Stomach (tissue), 19 donors: ENCODE measurements at places on chromosomes 1 and 21.

GRCh38 chr21:44556879-44557278 lies 1.7 kb downstream of the KRTAP10-3 start:
- DNase-seq = no peak

DNA sequence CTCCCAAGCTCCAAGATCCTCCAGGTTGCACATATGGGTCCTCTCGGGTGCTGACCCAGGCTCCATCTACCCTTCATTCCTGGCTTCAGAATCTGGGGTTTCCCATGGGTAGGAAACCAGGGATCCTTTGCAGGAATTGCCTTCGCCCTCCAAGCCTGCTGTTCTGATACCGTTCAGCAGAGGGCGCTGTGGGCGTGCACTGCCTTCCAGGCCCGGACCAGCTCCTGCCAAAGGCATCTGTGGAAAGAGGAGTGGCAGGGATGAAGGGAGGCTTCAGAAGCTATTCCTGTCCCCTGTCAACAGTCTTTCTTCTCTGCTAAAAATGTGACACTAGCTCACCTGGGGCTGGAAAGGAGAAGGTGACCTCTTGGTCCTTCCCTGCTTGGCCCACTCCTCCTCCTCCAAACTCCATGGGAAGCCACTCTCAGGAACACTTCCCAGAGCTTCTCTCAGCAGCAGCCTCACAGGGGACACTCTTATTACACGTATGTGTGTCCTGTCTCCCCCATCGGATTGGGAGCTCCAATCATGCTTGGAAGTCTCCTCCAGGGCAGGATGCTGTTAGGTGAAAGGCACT lies 71.2 kb downstream of the VWA5B1 start:
- DNase-seq = peak; percentile 32

GRCh38 chr1:67441183-67441582 lies 11.0 kb upstream of the SERBP1 start:
- peak; percentile 64 for DNase-seq

DNA sequence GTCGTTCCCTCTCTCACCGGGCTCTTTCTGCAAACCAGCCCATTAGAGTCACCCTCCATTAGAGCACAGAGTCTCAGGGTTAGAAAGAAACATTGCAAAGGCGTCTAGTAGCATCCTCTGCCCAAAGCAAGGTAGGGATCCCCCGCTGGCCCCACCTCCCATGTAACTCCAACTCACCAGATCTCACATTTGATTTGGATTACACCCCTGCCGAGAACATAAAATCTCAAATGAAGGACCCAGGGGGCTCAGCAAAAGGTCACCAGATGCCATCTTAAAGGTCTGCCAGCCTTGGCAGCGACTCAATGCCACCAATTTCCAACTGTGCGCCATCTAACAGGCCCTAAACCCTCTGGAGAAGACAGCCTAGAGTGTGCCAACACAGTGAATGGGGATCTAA lies 14.1 kb downstream of the C1orf87 start:
- no peak for DNase-seq

GRCh38 chr1:8739377-8739776 lies 78.1 kb downstream of the RERE start:
- no peak for DNase-seq

DNA sequence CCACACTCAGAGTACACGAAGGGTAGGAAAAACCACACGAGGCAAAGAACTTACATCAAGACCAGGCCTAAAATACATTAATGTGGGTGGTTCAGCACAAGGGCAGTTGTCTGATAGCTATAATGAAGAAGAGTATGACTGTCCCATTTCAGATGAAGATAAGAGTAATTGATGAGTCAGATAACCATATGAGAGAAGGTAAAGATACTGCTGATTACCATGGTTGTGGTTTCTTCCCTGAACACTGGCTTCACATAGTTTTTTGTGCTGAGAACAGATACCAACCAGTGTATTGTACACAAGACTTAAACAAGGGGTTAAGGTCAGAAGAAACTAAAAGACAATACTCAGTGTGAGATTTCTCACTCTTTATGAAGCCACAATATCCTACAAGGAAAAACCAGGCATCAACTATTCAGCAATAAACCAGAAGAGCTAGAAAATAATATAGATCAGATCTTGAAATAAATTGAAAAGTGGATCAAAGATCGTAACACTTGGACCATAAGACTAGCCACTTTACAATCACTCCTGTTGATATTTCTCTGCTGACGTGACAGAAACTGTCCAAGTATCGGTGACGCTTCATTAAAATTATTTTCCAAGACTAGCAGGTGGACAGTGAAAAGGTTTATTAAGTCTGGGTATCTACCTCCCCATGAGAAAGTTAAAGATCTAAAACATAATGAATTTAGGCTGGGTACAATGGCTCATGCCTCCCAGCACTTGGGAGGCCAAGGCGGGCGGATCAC lies 28.6 kb downstream of the PUM1 start:
- no peak for DNase-seq

- peak; percentile 76 for DNase-seq
Observed at GRCh38 chr1:149986486-149987296, 23.8 kb downstream of the OTUD7B start.

- no peak for DNase-seq
Observed at GRCh38 chr1:177227978-177228692, 57.4 kb downstream of the BRINP2 start.

GRCh38 chr1:184160236-184160635 lies 108.7 kb downstream of the TSEN15 start:
- DNase-seq = no peak

- no peak for DNase-seq
Observed at GRCh38 chr1:65729259-65729658, 63.4 kb upstream of the PDE4B start.

DNA sequence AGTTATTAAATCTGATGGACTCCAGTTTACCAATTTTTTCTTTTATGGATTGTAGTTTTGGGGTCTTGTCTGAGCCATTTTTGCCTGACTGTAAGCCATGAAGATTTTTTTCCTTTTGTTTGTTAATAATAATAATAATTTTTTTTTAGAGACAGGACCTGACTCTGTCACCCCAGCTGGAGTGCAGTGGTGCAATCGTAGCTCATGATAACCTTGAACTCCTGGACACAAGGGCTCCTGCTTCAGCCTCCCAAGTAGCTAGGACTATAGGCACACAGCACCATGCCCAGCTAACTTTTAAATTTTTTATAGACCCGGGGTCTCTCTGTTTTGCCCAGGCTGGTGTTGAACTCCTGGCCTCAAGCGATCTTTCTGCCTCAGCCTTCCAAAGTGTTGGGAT lies 6.3 kb downstream of the PTBP2 start:
- DNase-seq = no peak

DNA sequence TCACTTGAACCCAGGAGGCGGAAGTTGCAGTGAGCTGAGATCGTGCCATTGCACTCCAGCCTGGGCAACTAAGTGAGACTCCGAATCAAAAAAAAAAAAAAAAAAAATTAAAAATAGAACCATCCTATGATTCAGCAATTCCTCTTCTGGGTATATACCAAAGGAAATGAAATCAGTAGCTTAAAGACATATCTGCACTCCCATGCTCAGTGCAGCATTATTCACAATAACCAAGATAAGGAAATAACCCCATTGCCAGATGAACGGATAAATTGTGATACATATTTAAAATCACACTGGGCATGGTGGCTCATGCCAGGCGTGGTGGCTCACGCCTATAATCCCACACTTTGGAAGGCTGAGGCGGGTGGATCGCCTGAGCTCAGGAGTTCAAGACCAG lies 23.8 kb downstream of the ALDH9A1 start:
- DNase-seq = no peak

- DNase-seq = no peak
Observed at GRCh38 chr1:202376247-202376646, 27.7 kb downstream of the PPP1R12B start.

GRCh38 chr1:145918992-145919939 lies 749 bp upstream of the PEX11B start:
- DNase-seq = peak; percentile 78

GRCh38 chr1:241130881-241131280 lies 226.1 kb downstream of the RGS7 start:
- DNase-seq = no peak

DNA sequence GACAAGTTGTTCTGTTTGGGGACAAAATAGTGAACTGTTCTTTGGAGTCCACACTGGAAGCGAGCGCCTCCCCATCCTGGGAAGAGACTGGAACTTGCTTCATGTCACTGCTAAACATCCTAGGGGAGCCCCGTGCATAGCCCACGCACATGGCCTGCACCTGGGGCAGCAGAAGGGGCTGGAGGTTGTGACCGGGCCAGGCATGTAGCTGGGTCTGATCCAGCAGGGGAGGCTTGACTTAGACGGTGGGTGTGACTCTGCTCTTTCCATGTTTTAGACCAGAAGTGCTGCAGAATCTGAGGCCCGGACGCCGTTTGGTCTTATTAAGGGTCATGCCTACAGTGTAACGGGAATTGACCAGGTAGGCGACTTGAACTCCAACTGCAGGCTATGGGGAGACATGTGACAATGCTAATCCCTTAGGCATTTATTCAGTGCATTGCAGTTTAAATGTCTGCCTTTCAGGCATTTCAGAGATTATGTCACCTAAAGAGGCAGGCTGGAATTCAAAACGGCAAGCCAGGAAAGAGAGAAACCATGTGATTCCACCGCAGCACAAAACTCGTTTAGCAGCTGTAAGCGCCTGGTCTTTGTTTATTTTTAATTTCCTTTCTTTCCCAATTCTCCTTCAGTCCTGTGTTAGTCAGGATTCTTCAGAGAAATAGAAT lies 21.8 kb downstream of the CAPN9 start:
- DNase-seq = peak; percentile 82

GRCh38 chr1:40187399-40187798 lies 26.2 kb downstream of the RLF start:
- DNase-seq = no peak

- DNase-seq = no peak
Observed at GRCh38 chr1:17849216-17849615, 94.1 kb downstream of the ACTL8 start.

DNA sequence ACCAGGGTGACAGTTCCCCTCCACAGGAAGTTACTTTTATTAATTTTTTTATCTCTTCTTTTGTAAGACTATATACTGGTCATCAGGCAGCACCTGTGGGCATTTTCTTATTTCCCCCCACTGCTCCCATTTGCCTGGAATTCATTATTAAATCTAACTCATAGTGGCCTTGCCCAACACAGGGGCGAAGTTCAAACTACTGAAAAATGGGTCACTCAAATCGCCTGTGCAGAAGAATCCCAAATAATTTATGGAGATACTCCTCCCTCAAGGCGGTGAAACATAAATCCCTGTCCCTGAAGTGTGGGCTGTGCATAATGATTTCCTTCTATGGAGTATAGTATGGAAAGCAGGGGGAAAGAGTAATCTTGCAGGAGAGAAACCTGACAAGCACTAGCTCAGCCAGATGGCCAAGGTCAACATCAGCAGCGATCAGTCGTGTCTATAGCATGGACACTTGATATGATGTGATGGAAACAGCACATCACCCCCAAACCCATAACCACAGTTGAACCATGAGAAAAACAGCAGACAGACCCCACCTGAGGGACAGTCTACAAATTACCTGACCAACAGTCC lies 7.9 kb downstream of the CAMK2N1 start:
- DNase-seq = no peak

GRCh38 chr1:59505596-59506028 lies 208.7 kb downstream of the FGGY start:
- DNase-seq = peak; percentile 31

DNA sequence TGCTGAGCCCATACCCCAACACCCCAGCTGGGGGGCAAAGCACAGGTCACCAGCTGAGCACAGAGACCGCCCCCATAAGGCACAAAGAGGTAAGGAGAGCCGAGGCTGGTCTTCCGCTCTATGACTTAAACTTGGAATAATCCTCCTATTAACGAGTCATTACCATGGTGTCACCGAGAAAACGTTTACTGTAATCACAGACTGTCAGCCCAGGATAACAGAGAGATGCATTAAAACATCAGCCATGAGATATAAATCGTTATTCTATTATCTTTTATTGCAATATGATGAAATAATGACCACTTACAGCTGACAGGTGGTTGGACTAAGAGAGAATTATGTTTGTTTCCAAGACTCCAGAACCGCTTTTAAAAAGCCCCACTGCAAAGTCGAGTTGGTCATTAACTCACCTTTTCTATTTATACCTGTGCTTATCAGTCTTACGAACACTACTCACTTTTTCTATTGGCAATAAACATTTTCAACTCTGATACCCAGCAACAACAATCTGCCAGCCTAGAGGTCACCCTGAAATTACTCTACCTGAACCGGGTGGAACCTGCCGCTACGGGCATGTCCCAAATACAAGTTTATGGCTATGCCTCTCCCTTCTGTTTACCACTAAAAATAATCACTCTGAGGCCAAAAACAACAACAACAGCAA lies 21.5 kb downstream of the NPHP4 start:
- DNase-seq = peak; percentile 69

GRCh38 chr1:21811875-21812305 lies at the start of gene LDLRAD2:
LDLRAD2 (plus strand) TSS chr1:21812265; CDS start chr1:21812452, 187 bp downstream.
- no peak for DNase-seq

GRCh38 chr1:36522461-36523229 lies 39.9 kb upstream of the CSF3R start:
- DNase-seq = peak; percentile 14

GRCh38 chr1:54781023-54781723 lies 16.9 kb upstream of the PARS2 start:
- no peak for DNase-seq

DNA sequence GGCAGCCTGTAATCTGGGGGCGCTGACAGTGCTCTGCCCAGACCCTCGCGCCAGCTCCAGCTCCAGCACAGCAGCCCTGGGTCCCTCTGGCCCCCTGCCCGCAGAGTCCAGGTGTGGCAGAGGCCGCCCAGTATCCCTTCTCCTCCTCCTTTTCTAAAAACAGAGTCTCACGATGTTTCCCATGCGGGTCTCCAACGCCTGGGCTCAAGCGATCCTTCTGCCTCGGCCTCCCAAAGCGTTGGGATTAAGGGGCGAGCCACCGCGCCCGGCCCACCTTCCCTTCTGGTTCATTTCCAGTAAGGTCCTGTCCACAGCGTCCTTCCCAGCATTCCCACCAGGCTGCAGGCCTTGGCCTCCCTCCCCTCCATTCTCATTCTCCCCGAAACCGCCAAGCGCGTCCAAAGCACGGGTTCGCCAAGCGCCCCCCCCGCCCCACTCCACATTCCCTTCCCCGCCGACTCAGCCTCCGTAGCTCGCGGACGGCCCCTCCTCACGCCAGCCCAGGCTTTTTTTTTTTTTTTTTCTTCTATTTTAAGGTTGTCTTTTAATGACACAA lies 2.0 kb upstream of the PCBP3 start:
- DNase-seq = peak; percentile 40

GRCh38 chr1:31785947-31786290 lies 21.8 kb upstream of the ADGRB2 start:
- no peak for DNase-seq

DNA sequence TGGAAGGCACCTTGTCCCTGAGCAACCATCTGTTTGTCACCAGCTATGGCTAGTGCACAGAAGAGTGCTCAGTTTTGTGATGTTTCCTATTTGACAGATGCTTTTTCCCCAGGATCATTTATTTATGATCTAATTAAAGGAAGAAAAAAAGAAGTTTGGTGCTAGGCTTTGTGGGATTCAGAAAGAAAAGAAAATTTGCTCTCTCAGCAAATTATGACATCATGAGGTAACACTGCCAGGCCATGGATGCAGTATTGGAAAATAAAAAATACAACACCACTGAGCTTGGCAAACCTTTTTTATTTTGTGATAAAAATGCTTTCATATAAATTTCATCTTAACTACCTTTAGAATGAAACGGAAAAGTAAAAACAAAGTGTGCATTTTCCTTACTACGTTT lies 15.5 kb upstream of the ADAM30 start:
- no peak for DNase-seq
